ENCODE measurements at places on chromosomes 7 and 10.

DNA sequence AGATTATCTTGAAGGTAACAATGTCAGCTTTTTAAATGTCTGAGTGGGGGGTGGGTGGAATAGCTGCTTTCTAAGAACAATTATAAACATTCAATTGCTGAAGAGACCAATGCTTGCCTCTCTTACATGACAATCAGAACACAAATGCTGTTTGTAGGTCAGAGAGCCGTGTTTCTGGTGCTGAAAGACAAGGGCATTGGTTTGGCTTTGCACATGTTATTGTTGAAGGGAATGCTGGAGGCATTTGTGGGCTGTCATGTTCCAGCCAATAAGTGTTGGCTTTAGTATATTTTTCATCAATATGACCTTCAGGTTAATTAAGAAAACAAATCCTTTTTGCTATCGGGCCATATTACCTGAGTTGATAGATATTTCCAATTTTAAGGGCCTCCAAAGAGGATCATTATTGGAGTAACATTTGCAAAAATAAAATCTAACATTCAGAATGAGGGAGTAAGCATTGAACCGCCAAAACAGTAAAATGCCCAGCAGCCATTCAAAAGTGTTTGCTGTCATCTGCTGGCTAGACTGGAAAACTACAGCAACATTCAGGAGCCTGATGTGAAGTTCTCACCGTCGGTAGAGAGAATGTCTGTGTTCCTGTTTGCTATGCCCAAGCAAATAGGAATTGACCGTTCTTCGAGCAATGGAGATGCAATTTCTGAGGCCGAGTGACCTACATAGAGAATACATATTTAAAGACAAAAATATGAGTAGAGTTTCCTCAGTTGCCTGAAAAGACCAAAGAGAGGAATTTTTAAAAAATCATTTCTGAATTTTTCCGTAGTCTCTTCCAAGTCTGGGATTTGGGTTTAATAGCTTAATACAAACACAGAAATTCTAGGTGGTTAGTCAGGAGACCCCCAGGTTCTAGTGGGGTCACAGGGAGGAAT lies 118.9 kb downstream of the APBB1IP start:
- DNase-seq: no peak

GRCh38 chr10:54985732-54986131 lies 184.7 kb upstream of the PCDH15 start:
- DNase-seq: no peak

DNA sequence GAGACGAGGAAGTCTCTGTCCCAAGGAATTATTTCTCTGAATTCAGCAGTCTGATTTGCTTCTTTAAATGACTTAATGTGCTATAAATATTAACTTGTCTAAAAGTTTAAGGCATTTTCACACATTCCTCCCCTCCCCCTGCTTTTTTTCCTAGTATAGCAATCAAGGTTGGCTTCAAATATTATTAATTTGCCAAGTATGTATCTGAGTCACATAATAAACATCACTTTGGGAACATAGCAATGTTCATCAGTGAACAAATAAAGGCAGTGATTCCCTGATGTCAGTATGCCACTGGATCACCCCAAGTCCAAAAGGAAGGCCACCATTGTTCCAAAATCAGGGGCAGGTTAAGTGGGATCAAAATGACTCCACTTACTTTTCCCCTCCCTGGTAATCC lies 40.5 kb downstream of the PDE6C start:
- DNase-seq: no peak

DNA sequence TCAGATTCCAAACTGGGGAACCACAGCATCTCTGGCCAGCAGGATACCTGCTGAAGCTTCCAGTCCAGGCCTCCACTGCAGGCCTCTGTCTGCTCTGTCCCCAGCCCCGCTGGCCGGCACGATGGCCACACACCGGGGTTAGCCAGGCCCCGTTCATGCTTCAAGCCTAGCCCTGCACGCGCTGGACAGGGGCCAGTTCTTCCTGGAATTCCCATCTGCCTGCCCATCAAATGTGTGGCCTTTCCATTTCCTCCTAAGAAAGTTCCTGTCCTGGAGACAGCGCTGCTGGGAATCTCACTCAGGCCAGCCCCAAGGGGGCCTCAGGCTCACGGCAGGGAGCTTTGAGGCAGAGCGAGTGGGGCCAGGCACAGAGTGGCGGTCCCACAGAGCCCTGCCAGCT lies 18.0 kb downstream of the SH2B2 start:
- DNase-seq: no peak

- no peak for DNase-seq
Measured at GRCh38 chr7:140778975-140779374, 82.5 kb downstream of the NDUFB2 start.

- DNase-seq: no peak
Measured at GRCh38 chr10:93703066-93703465, 674 bp upstream of the FRA10AC1 start.
